ENCODE measurements at places on chromosomes 7 and 10.

GRCh38 chr10:132847856-132848255 is 61.9 kb upstream of the NKX6-2 start:
- no peak for DNase-seq

DNA sequence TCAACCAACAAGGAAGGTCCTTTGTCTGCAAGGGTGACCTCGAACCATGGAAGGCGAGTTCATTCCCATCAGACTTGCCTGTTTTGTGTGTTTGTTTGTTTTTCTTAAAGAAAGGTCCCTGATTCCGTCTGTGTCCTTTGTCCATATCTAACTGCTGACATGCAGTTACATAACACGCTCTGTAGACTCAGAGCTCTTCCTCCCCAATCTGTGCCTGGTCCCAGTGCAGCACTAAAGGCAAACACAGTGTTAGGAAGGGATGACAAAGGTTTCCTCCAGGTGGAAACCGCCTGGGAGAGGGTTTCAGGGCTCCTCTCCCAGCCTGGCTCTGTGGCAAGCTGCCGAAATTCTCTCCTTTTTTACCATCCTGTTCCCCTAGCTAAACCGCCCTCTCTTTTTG is 13.4 kb downstream of the JCAD start:
- no peak for DNase-seq

GRCh38 chr10:13730306-13730652 is 143.5 kb downstream of the PRPF18 start:
- no peak for DNase-seq

DNA sequence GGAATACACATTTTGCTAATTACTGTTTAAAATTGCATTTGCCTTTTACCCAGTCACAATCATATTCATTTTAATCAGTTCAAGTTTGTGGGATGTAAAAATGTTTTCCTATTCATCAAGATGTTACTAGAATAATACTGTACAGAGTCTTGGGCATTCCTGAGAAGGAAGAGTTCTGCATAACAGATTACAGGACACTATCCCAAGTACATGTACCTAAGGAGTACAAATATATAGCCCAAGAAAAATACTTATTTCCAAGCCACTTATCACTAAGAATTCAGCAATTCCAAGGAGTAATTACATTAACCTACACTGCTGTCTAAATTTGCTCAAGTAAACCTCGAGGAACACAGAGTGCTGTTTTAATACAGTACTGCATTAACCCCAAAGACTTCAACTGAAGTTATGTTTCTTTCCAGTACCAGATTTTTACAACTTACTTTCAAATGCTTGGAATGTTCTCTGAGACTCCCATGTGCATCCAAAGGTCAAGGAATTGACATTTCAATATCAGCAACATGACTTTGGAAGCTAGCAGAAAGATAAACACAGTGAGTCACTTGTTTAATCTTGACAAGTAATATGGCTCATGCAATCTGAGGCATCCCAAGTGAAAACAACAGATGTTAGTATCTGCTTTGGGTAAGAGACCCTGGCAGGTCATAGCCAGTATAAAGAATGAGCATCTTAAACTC is 125.4 kb upstream of the BET1 start:
- no peak for DNase-seq

DNA sequence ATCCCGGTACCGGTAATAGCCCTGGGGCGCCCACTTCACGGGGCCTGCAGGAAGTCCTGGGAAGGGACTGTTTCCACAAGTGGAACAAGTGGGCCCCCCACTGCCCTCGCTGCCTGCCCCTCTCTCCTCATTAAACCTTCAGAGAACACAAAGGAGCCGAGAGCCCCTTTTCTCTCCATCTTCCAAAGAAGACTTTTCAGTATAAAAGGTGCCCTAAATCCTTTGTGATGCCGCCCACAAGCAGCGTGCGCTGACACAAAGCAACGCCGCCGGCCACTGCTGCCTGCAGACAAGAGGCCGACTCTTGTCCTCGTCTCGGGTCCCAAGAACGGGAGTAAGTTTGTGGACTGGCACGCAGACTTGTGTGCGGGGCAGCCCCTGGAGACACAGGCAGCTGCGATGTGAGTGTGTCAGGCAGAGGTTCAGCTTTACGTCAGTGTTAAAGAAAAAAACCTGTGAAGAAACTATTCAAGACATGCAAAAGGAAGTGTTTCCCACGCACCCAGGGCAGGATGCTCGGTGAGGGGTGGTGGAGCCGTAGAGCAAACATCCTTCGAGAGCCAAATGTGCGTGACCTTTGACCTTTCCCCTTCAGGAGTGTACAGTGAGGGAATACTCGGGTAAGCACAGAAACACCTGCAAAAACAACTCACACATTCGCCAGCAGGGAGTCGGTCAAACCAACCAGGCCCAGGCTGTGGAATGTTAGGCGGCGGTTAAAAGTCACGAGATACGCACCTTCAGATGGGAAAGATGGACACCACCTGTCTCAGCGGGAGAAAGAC is 118.2 kb downstream of the VIPR2 start:
- DNase-seq, result no peak

DNA sequence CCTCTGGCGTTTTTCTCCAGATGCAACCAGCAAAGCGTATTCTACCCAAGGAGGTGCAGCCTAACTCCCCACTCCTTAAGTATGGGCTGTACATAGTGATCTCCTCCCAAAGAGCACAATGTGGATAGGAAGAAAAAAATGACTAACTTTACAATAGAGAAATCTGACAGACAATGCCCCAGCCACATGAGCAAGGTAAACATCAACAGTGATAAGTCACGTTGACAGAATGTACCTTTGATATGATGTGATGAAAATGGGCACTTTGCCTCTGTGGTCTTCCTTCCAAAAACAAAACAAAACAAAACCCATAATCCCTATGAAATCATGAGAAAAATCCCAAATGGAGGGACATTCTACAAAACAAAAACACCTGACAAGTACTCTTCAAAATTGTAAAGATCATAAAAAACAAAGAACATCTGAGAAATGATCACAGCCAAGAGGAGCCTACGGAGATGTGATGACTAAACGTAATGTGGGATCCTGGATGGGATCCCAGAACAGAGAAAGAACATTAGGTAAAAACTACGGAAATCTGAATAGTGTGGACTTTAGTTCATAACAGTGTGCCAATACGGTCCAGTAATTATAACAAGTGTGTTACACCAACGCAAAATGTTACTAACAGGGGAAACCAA is 50.6 kb downstream of the ABLIM1 start:
- DNase-seq, result no peak

DNA sequence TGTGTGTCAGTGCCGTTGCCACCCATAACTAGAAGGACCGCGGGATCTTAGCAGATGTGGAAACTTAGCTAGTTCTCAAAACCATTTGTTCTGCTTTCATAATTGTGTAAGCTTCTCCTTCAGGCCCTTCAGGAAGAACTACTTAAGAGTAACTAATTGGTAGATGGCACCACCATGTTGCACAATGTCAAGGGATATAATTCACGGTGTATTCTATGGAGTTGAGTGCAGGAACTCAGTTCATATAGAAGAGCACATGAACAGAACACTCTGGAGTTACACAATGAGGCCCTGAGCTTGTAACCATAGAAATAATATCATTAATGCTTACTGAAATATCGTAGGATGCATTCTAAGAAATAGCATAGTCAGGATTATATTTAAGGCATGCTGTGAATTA is 126.5 kb upstream of the GAD2 start:
- DNase-seq, result no peak

DNA sequence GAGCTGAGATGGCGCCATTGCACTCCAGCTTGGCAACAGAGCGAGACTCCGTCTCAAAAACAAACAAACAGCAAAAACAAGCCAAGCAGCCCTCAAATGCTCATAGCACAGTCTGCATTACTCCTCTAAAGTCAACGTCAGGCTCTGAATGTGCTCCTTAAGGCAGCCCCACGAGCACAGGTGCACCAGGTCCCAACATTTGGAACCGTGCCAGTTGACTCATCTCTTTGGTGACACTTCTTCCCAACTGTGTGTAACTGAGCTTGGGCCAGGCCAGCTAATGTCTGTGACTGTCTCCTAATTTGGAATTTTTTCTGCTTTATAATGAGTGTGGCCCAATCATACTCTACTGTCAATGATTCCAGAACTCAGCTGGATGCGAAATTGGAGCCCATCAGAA is 66.3 kb upstream of the EFCAB10 start:
- DNase-seq, result no peak

DNA sequence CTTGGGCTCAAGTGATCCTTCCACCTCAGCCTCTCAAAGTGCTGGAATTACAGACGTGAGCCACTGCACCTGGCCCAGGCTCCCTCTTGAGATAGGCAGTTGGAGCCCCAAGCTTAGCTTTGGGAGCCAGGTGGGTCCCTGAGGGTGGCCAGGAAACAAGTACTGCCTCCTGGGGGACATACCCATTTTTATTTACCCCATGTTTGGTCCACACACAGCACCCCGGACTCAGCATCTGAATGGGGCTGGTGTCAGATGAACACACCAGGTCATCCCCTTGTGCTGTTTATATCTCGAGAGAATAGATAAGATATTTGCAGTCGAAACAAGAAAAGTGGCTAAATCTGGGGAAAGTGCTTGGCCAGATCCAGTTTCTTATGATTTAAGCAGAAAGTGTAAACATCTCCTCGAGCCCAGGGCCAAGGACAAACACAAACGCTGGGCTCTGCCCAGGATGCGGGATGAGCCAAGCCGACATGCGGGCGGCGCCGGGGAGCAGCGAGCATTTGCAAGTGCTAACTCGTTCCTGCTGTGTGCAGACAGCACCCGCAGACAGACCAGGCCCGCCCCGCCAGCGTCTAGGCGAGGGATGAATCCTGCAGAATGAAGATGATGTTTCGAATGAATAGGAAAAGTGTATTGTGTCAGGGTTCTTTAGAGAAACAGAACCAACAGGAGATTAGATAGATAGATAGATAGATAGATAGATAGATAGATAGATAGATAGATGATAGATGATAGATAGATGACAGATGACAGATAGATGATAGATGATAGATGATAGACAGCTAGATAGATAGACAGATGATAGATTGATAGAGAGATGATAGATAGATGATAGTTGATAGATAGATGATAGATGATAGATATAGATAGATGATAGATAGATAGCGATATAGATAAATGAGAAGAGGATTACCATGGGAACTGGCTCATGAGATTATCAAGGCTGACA is 44.4 kb upstream of the OCM2 start:
- no peak for DNase-seq

DNA sequence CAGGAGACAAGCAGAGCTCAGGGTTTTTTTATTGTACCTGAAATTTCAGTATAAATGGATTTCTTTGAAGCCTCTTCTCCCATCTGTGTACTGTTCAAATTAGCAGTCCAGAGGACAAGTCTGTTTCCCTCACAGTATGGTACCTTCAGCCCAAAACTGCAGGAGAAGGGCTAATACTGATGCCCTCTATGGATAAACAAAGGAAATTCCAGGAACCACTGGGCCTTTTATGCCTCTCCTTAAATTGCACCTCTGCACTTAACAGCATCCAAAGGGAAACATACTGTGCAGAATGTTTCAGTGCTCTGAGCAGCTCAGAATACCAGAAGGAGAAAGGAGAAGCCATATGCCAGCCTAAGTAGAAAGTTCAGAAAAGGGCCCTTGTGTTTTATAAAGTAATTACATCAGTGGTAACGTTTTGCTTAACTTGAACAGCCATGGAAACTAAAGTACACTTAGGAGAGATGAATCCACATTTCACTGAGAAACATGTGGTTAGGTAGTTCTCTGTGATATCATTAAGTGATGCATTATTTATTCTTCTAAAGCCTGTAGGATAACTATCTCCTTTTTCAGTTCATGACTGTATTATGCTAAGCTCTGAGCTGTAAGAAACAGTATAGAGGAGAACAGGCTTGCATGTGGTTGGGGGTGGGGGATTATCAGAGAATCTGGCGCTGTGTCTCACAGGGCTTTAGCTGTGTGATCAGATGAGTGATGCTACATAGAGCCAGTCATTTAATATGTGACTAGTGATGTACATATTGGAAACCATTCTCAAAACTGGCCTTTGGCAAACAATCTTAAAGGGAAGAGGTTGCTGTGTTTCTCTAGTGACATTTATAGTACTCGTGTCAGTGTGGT is 111.3 kb downstream of the POU6F2 start:
- no peak for DNase-seq

GRCh38 chr7:106246902-106247711 is 37.7 kb downstream of the NAMPT start:
- no peak for DNase-seq

- DNase-seq, result no peak
Observed at GRCh38 chr7:123782071-123782798, 33.4 kb upstream of the WASL start.

DNA sequence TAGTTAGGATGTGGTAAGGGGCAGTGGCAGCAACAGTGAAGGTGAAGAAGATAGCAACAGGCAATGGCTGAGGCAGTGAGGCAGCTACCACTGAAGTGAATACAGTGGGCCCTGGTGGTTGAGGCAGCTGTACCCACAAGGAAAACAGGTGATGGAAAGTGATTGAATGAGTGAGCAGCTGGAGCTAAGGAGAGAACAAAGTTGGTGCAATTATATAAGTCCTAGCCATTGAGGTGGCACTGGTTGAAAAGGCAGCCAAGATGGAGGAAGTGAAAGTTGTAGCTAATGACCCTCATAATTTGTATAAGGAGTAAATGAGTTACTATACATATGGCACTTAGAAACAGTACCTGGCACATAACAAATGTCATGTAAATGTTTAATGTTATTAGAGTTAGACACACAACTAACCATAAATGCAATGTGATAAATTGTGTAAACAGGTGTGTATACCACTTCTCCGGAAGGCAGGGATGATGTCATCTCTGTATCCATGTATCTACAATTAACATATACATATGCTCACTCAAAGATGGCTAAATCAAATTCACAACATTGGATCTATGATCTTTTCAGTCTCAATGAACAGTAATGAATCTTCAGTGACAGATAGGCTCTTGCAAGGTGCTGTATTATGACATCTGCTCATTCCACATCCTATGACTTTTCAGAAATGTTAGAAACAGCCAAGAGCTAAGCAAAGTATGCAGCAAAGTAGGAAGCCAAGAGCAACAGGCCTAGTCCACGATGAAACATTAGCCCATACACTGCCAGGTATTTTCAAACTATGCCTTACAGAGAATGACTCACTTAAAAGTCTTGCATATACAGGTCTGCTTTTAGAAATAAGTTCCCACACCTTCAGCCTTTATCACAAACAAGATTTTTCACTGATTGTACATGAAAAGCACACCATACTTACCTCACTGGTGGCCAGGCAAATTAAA is 10.7 kb downstream of the XPNPEP1 start:
- DNase-seq, result no peak

- DNase-seq, result no peak
Observed at GRCh38 chr7:24434972-24435371, 138.3 kb upstream of the PALS2 start.

- no peak for DNase-seq
Observed at GRCh38 chr7:50342616-50343114, 38.1 kb downstream of the IKZF1 start.

DNA sequence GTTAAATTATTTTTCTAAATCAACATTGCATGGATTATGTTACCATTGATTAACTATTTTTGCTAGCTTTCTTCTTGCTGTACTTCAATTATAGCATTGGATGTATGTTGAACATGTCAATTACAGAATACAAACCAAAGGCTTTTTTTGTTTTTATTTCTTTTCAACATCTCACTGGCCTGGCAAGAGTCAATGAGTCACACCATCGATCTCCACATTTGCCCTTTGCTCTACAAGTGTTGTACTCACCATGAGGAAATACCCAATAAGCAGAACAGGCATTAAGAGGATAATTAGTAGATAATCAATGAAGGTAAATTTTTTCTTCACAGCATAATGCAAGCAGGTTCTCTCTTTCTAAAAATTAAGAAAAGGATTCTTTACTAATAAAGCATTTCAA is 23.3 kb downstream of the ANKRD22 start:
- no peak for DNase-seq

- DNase-seq, result no peak
Observed at GRCh38 chr10:35470925-35471315, 134.2 kb upstream of the GJD4 start.

- DNase-seq, result no peak
Observed at GRCh38 chr7:30347226-30348082, 63.1 kb downstream of the ZNRF2 start.
